ENCODE measurements at places on chromosomes 6 and 20.

DNA sequence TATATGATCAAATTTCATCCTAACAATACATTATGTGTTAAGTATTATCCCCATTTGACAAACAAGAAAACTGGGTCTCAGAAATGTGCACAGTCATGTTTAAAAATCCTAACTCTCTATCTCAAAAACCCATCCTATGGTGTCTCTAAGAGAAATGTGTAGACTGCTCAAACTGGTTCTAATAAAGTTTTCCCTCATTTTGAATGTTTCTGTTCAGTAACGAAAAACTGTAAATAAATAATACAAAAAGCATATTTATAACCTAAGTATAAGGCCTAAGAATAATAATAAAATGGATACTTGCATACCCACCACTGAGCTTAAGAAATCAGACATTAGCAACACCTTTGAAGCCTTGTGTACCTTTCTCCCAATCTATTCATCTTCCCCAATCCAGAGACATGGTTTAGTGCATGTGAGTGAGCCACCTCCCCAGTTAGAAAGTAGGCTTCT lies 39.0 kb downstream of the TNFAIP3 start:
- DNase-seq = no peak

GRCh38 chr20:653590-654416 lies 803 bp upstream of the SRXN1 start:
- DNase-seq = no peak

- DNase-seq = peak; percentile 12
Observed at GRCh38 chr6:2508071-2508470, 242.7 kb downstream of the MYLK4 start.

GRCh38 chr20:10613911-10614310 lies 59.9 kb downstream of the JAG1 start:
- no peak for DNase-seq

- DNase-seq = no peak
Observed at GRCh38 chr20:6157345-6157744, 34.5 kb upstream of the FERMT1 start.

DNA sequence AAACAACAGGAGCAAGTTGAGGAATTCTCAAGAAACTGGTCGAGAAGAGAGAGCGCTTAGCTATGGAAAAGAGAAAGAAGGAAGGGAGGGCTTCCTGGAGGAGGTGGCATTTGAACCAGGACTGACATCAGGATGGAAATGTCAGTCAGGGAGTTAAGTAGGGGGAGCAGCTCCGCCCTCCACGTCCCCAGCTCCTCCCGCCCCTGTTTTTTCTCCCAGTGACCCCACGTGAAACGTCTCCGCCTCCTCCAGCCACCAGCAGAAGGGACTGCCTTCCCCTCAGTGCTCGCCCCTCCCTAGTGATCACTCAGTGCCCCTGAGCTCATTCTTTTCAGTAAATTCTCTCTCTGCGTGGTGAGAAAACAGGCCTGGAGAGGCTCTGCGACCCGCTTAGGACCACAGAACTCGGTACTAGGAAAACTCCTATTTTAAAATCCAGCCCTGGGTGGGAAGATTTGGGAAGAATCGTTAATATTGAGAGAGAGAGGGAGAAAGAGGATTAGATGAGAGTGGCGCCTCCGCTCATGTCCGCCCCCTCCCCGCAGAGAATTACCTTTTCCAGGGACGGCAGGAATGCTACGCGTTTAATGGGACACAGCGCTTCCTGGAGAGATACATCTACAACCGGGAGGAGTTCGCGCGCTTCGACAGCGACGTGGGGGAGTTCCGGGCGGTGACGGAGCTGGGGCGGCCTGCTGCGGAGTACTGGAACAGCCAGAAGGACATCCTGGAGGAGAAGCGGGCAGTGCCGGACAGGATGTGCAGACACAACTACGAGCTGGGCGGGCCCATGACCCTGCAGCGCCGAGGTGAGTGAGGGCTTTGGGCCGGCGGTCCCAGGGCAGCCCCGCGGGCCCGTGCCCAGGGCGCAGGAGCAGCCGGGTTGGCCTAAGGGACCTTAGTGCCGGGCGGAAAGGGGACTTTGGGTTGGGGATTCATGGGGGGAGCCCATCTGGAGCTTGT lies 4.6 kb downstream of the HLA-DPB1 start:
- DNase-seq = peak; percentile 88

- no peak for DNase-seq
Observed at GRCh38 chr6:5214570-5215052, 46.1 kb downstream of the LYRM4 start.

Data from vagina (tissue), 2 donors.